ENCODE measurements at places on chromosomes 6 and 20. TPM values are rescaled to one million over a fixed set of nuclear protein-coding genes. Genes with fewer than 3 reads are reported as not detected.

Gene VSX1
- total RNA-seq, result not detected

Gene MICB
- 0.66 TPM for total RNA-seq

Gene WFDC5
- total RNA-seq, result not detected

Gene EPHA7
- not detected for total RNA-seq

Gene PRL
- total RNA-seq, result not detected

Gene GSTA1
- total RNA-seq, result not detected

All from HT-29 (cell line).